ENCODE measurements at places on chromosomes 12 and 14.
A peak's percentile ranks its signal among the peaks of the same experiment; 100 is the strongest.

DNA sequence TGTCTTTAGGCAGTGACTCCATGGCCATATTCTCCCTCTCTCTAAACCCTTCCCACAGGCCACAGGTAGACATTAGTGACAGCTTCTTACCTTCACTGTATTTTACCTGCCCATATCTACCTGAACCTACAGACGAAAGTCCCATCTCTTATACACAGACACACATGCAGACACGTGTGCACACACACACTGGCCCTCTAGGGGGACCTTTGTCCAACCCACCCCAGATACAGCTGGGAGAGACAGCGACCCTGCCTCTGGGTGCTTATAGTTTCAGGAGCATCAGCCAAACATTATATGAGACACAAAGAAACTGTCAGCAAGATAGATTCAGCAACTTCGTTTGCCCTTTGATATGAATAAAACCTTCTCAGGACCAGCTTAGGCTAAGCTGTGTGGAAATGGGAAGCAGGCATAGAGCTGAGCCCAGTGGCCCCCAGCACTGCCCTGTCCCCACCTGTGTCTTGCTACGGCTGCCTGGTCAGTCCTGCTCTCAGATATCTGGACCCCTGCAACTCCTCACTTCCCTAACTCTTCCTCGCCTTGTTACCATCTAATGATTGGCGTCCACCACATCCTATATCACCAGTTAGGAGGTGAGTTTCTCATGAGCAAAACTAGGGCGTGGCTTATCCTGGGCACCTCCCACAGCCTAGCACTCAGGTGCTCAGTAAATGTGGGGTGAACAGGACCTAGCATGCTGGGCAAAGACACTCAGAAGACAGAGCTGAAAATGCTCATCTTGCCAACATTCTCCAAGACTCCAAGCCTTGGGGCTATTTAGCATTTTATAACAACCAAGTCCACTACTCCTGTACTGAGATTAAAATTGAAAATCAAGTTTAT lies 12.0 kb upstream of the CD9 start:
- no peak for DNase-seq

GRCh38 chr12:27429606-27430005 lies 16.9 kb upstream of the SMCO2 start:
- no peak for DNase-seq

DNA sequence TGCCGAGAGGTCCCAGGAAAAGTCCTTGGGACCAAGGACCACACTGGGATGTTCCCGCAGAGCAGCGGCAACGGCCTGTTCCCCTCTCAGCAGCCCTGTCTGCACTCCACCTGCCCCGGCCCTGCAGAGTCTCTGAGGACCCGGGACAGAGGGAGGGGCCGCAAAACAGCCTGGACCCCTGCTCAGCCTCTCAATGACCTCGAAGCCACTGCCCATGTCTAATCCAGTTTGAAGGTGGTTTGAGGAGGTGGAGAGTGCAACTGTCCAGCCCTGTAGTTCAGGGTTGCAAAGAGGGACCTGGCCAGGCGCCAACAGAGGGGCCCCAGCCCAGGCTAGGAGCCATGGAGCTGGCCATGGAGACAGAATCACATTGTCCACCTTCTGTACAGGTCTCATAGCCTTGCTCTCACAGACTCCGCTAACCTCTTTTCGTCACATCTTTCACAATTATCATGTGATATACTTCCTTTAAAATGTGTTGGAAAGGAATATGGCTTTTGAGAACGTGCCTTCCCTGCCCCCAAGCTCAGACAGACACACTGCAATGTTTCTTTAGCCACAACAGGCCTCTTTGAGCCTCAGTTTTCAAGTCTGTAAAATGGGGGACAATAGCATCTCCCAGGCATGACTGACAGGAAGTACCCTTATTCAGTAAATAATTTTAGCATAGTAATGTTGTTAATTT lies 49.3 kb downstream of the ACTN1 start:
- DNase-seq: no peak

DNA sequence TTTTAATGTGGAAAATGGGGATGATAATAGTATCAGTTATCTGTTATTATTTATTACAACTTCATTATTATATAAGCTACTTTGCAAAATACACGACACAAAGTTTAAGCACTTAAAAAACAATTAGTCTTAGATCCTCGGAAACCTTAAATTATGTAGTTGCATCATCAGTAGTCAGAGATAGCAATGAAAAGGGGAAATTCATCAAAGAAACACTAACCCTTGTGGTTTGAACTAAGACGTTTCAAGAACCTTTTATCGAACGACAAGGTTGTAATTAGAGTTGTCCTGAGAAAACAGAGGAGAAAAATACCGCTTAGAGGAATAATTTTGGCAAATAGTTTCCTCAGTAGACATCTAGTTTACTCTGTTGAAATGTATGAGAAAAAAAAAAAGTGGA lies 198.5 kb downstream of the PTPRO start:
- DNase-seq: no peak

- DNase-seq: no peak
These were observed 1.9 kb upstream of the SLCO1A2 start for GRCh38 chr12:21336656-21337055.

- no peak for DNase-seq
These were observed 7.3 kb upstream of the FAM234B start for GRCh38 chr12:13036881-13037280.

DNA sequence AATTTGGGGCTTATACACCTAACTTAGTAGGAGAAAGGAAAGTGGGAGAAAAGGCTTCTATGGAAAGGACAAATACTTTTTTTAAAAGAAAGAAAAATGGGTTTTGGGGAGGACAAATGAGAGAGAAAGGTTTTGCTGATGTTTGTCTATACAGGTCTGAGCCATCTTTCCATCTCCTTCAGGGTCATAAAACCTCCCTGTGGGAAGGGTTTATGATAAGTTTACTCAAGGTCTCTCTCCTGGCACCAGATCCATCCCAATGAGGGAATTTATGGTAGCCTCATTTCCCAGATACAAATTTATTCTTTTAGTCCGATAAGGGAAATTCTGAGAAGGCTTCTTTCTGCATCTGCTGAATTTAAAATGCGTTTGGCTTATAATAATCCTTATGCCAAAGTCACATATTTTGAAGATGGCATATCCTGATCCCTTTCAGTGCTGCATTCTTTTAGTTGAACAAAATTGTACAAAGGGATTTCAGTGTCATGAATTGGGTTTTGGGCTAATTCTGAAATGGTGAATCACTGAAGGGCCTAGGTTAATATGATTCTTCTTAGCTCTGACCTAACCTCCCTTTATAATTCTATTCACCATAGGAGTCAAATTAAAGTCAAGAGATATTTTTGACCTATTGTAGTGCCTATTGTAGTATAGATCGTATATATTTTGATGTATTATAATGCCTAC lies 173.5 kb upstream of the DYRK2 start:
- DNase-seq: no peak

DNA sequence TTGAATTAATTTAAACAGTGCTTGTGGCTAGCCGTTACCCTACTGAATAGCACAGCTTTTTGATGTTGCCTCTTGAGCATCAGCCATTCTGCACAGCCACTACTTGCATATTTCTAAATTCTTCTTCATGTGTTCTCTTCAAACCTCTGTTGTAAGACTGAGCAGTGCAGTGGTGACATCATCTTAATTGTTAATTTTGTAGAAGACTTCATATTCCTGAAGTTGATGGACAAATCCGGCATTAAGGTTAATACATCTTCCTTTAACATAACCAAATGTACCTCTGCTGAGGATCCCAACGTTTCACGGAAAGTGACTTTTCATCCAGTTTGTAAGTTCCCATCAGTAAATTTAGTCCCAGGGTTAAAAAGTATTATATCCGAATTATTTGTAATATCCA lies 25.6 kb downstream of the SENP1 start:
- DNase-seq: no peak

DNA sequence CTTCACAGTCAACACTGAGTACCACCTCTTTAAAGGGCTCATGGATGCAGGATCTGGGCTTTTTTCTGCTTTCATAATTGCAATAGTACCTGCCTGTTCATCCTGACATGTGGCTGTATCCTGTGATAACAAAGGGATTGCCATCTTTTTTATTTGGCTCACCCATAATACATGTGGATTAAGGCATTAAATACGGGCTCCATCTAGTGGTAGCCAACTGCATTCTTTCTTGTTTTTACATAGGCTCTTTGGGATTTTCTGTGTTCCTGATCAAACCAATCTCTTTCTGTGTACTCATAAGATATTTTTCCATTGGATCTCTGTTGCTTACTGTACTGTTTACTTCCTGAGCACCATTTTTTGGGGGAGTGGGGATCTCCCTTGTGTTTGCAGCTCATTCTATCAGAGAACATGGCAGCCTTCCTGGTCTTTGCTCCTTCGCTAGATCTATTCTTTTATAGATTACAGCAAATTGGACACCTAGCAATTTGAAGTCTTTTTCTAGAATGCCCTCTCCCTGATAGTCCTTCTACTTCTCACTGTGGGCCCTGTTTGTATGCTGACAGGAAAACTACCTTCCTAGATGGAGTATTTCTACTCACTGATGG lies 723.4 kb upstream of the MDGA2 start:
- DNase-seq: no peak

- DNase-seq: no peak
These were observed 21.4 kb upstream of the EID3 start for GRCh38 chr12:104282109-104282508.

DNA sequence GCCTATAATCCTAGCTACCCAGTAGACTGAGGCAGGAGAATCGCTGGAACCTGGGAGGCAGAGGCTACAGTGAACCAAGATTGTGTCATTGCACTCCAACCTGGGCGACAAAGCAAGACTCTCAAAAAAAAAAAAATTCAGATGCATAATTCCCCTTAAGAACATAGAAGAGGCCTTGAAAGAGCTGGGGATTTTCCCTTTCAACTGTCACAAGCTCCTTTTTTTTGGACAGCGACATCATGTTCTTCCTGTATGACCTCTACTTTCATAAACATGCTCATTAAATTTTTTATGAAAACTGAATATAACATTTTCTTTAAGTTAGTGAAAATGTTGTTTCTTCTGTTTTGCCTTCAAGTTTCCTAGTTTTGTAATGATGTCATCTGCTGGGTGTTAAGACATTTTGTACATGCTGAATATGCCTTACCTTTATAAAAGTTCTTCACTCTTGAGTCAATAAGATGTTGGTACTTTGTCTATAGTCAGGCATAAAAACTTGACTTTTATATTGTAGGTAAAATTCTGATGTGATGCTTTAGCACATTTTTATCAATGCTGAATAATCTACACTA lies 76.0 kb downstream of the PTHLH start:
- DNase-seq: no peak

DNA sequence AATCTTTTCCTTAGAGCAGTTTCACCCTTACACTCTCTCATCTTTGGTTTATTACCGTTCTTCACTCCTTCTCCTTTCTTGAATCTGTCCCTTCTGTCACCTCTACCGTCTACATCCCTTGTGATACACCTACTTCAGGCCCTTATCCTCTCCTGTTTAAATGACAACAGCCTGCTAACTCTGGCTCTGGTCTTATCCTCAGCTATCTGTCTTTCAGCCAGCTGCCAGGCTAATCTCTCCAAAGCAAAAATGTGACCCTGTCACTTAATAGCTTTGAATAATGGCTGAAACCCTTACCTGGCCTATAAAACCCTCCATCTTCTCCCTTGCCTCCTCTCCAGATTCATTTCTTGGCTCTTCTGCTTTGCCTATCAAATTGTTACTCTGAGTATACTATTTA lies 32.3 kb downstream of the BEST3 start:
- no peak for DNase-seq

DNA sequence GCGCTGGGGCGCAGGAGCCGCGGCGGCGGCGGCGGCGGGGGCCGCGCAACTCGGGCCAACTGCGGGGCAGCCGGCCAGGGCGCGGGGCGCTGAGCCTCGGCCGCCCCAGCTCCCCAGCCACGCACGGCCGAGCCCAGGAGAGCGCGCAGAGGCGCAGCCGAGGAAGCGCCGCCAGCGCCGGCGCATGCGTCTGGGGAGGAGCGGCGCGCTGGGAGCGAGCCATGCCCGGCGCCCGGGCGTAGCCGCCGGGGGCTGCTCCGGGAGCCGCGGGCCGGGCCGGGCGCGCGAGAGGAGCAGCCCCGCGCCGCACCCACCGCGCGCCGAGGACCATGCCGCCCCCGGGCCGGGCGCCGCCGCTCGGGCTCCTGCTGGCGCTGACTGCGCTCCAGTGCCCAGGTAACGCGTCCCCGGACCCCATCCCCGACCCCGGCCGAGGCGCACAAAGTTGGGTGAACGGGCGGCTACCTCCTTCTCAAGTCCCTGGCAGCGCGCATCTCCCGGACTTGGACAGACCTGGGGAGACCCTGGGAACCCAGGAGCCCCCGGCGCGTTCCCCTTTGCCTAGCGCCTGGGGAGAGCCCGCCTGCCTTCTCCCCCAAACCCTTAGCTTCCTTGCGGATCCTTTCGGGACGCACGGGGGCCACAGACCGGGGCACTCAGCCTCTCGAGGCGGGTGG lies 121.4 kb downstream of the AACS start:
- DNase-seq: no peak

DNA sequence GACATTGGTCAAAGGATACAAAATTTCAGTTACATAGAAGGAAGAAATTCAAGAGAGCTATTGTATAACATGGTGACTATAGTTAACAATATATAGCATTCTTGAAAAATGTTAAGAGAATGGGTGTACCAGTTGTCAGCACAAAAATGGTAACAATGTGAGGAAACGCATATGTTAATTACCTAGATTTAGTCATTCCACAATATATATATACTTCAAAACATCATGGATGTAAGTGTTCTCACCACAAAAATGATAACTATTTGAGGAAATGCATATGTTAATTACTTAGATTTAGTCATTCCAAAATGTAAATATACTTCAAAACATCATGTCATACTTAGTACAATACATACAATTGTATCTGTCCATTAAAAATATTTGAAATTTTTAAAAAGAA lies 540.4 kb upstream of the MGAT4C start:
- no peak for DNase-seq

GRCh38 chr14:70655110-70655826 lies 13.6 kb downstream of the TTC9 start:
- peak; percentile 41 for DNase-seq

- DNase-seq: no peak
These were observed 122.5 kb upstream of the MAX start for GRCh38 chr14:65224799-65225198.

- DNase-seq: no peak
These were observed 3.5 kb upstream of the ASB8 start for GRCh38 chr12:48160807-48161206.

GRCh38 chr12:2675776-2676175 lies 119.0 kb upstream of the FKBP4 start:
- DNase-seq: no peak

- no peak for DNase-seq
These were observed 100.2 kb downstream of the STAB2 start for GRCh38 chr12:103687253-103687652.

DNA sequence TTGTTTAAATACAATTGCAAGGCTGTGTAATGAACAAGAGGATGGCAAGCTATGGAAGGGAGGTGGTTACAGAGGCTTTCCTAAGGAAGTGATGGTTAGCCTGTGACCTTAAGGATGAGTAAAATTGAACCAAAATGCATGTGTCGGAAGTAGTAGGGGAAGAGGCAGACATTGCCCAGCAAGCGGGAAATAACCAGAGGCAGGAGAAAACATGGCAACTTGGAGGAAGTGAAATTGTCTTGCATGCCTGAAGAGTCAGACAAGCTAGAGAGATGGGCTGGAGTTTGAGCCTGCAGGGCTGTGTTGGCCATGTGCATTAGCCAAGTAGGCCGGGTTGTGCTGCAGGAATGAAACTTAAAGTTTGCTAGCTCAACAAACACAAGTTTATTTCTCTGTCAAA lies 96.2 kb downstream of the BTG1 start:
- DNase-seq: no peak

- no peak for DNase-seq
These were observed 101.8 kb upstream of the EGLN3 start for GRCh38 chr14:34052658-34053014.

Measured in stimulated activated CD4-positive, alpha-beta T cell treated with anti-CD3 and anti-CD28 coated beads, TNF-alpha, amount 100 ng/mL, for 24 hours (primary cell).